Astrocyte of the hippocampus (primary cell): ENCODE measurements at places on chromosomes 3 and 15.

GRCh38 chr3:55406696-55407425 lies 80.2 kb downstream of the WNT5A start:
- no peak for DNase-seq

DNA sequence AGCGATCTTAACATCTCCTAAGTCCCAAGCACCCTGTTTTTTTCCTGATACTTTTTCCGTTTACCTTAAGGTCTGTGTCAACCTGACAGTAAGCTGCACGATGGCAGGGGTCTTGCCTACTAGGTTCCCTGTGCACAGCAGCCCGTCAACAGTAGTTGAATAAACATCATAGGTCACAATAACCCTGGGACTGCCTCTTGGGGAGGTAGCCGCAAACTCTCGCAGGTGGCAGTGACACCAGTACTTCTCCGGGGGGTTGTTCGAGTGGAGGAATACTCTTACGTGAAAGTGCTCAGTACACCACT lies 365 bp upstream of the PDCD6IP start:
- DNase-seq, result no peak

GRCh38 chr15:91853948-91854638 lies 585 bp downstream of the SLCO3A1 start:
- DNase-seq, result peak; percentile 70

- no peak for DNase-seq
These were observed 4.9 kb downstream of the ACAD11 start for GRCh38 chr3:132654721-132655120.

DNA sequence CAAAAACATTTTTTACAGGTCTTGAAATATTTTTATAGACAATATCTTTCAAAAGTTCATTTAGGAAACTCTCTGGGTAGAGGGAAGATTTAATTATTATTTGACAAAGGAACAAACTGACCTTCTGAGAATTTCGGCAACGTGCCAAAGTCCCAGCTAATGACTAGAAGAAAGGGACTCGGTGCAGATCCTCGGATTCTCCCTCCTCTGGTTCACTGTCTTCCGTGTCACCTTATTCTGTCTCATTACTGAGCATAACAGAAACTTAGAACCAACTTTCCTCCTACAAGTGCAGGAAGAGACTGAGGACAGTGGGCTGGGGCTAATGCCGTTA lies 339.1 kb downstream of the MECOM start:
- no peak for DNase-seq

DNA sequence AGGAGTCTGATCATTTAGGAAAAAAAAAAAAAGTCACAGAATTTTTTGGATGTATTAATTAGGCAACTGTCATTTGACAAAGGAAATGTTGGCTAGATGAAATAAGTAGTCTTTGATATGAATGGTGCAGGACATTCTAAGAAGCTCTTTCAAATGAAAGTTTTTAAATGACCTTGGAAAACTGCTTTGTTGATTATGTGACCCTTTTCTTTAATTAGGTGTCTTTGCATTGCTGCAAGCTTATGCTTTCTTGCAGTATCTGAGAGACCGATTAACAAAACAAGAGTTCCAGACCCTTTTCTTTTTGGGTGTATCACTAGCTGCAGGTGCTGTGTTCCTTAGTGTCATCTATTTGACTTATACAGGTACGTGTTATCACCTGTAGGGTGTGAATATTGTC lies 84.0 kb downstream of the STT3B start:
- no peak for DNase-seq
